Activated naive CD4-positive, alpha-beta T cell treated with Interleukin-2 at 50 U/mL for 16 hours (primary cell): ENCODE measurements at places on chromosomes 13 and 19.
A peak's percentile ranks its signal among the peaks of the same experiment; 100 is the strongest.

DNA sequence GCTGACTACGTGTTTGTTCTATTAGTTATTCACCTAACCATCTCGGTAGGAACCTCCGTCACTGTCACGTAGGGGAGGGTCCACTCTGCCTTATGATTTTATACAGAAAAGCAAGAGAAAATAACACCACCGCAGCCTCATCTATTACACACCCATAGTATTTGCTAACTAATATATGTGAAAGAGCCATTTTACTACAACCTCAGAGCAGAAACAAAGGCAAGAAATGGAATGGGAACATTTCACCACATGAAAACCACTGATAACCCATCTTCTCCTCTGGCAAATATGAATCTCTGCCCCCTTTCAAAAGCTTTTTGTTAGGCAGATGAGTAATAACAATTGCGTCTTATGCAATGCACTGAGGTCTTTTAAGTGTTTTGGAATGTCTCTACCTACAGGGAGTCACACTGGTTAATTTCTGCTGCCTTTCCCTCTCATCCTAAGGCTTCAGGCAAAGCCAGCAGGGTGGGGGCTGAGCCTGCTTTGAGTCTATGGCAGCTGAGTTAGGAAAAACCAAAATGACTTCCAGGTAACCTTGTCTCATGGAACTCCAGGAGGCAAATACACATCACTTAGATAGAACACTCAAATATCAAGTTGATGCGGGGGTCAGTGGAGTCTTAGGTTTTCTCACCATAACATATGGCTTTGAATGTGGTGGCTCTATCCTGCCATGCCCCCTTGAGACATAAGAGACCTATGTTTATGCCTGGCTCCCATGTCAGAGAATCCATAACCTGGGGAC lies 15.0 kb downstream of the TSHZ3 start:
- no peak for DNase-seq

GRCh38 chr13:30792285-30793000 lies 57.1 kb downstream of the ALOX5AP start:
- DNase-seq = no peak

DNA sequence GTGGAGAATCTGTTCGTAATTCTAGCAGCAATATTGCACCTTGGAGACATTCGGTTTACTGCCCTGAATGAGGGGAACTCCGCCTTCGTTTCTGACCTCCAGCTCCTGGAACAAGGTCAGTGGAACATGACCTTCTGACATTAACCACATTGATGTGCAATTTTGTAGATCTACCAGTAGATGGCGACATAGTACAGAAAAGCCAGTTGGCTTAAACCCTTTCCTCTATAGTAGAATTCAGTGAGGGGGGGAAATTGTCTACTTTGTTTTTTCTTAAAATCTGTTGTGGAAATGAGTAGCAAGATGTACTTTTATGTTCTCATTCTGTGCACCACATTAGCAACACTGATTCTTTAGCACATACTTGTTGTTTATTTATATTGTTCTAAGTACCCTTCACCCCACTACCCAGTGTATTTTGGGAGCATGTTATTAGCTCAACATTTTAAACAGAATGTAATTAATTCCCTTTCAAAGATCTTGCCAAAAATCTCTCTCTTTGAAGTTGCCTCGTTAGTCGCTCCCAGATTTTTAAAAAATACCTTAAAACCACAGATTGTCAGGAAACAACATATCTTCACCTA lies 332.2 kb downstream of the MYO16 start:
- DNase-seq = no peak

GRCh38 chr19:10713317-10713716 lies 4.6 kb upstream of the DNM2 start:
- no peak for DNase-seq

DNA sequence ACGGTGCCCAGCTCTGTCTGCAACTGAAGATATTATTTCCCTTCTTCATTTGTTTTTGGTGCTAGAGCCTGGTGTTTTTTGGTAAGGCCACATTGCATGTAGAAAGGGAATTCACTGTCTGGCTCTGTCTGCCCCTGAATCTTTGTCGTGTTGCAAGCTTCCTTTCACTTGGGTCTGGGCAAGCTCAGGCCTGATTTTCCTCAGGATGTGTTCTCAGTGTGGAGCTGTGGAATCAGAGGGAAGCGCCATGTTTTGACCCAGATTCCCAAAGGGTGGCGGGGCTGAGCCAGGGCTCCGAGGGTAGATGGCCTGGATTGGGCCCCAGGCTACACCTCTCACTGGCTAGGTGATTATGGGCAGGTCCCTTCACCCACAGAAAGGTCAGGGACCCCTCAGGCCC lies 8.6 kb downstream of the PRKCSH start:
- no peak for DNase-seq

GRCh38 chr19:16895467-16896145 lies 6.8 kb downstream of the F2RL3 start:
- no peak for DNase-seq

- DNase-seq = no peak
Measured at GRCh38 chr19:1942934-1943555, 2.1 kb downstream of the CSNK1G2 start.

GRCh38 chr19:16825312-16826052 lies 3.7 kb upstream of the SIN3B start:
- no peak for DNase-seq

GRCh38 chr13:21243045-21243897 lies 66.8 kb downstream of the MRPL57 start:
- DNase-seq = no peak

DNA sequence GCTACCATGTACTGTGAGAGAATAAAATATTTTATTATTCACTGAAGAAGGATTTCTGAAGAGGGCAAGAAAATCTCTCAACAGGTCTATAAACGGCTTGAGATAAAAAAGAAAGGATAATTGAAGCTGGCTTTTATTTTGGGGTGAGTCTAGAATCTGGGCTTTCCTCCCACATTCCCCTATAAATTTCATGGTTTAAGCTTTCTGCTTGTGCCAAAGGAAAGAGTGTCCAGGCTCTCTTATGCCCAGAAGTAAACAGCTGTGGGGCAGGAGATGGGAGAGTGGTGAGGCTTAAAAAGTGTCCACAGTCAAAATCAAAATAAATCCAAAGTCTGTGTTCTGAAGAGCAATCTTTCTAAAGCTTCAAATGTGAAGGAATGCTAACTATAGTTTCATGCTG lies 942.2 kb upstream of the MIR17HG start:
- DNase-seq = no peak

- DNase-seq = peak; percentile 93
Measured at GRCh38 chr19:2084993-2085720, 11.0 kb downstream of the MOB3A start.

DNA sequence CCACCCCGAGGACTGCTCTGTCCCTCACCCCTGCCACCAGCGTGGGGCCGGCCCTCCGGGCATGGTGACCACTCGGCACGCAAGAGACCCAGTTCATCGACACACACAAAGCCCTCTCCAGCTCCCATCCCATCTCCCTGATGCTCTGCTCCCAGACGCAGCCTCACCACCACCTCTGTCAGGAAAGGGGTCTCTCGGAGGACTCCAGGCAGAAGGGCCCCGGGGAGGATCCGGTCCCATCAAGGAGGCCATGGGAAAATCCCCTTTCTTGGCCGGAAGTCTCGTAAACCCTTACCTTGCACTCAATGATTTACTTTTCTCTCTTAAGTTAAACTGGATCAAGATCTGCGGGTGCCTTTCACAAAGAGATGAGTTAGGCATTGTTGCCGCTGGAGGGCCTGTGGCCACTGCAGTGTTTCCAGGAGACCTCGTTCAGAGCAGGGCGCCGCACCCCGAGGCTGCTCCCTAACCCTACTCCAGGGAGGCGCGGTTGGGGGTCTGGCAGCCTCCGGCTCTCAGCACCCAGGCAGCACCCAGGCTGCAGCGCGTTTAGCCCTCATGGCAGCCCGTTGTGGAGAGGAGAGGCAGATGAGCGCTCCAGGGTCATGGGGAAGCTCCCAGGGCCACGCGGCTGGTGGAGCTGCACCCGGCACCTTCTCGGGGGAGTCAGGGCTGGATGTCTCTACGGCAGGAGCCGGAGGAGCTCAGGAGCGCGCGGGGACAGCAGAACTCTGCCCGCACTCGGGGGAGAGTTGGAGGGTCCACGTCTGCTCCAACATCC lies 31.0 kb downstream of the C2CD4C start:
- no peak for DNase-seq

GRCh38 chr13:99320693-99321481 lies 13.7 kb upstream of the GPR183 start:
- DNase-seq = no peak

- DNase-seq = no peak
Measured at GRCh38 chr13:28590461-28590860, 68.5 kb upstream of the POMP start.

DNA sequence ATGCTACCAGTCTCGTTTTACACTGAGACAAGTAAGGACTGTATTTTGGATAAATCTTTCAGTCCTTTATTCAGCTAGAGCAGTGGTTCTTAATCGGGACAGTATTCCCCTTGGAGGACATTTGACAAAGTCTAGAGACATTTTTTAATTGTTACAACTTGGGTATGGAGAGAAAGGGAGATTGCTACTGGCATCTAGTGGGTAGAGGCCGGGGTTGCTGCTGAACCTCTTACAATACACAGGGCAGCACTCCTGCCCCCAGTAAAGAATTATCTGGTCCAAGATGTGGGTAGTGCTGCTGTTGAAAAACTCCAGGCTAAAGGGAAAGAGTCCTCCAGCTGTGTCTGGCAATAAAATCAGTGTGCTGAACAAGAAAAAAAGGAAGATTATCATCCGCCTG lies 334.8 kb downstream of the SLC7A1 start:
- no peak for DNase-seq

GRCh38 chr13:78431328-78431727 lies 172.0 kb downstream of the POU4F1 start:
- no peak for DNase-seq

- no peak for DNase-seq
Measured at GRCh38 chr19:51002089-51002532, 707 bp upstream of the KLK8 start.

- no peak for DNase-seq
Measured at GRCh38 chr13:110829486-110829885, 85.4 kb downstream of the ANKRD10 start.

- no peak for DNase-seq
Measured at GRCh38 chr13:48493851-48494250, 39.0 kb downstream of the RCBTB2 start.

- DNase-seq = no peak
Measured at GRCh38 chr19:45507872-45508416, 665 bp downstream of the VASP start.

DNA sequence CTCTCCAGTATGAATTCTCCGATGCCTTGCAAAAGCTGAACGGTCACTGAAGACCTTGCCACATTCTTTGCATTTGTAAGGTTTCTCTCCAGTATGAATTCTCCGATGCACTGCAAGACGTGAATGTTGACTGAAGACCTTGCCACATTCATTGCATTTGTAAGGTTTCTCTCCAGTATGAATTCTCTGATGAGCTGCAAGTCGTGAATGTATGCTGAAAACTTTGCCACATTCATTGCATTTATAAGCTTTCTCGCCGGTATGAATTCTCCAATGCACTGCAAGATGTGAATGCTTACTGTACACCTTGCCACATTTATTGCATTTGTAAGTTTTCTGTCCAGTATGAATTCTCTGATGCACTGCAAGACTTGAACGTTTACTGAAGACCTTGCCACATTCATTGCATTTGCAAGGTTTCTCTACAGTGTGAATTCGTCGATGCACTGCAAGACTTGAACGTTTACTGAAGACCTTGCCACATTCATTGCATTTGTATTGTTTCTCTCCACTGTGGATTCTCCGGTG lies 20.0 kb upstream of the ZNF841 start:
- DNase-seq = no peak

DNA sequence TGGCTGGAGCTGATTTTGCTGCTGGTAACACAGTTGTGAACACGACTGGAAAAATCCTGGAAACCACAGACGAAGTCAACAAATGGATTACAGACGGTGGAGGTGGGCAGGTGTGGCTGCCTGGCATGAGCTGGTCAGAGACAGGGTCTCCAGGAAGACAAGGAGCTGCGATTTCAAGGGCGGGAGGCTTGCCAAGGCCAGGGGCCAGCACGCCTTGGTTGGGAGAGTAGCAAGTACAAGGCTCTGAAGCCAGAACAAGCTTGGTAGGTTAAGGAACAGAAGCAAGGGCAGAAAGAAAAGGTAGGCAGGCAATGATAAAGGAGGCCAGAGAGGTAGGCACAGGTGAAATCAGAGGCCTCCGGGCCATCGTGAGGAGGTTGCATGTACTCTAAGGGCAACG lies 50.7 kb upstream of the AMER2 start:
- DNase-seq = no peak

- DNase-seq = no peak
Measured at GRCh38 chr19:21128901-21129698, 12.7 kb upstream of the ZNF431 start.

DNA sequence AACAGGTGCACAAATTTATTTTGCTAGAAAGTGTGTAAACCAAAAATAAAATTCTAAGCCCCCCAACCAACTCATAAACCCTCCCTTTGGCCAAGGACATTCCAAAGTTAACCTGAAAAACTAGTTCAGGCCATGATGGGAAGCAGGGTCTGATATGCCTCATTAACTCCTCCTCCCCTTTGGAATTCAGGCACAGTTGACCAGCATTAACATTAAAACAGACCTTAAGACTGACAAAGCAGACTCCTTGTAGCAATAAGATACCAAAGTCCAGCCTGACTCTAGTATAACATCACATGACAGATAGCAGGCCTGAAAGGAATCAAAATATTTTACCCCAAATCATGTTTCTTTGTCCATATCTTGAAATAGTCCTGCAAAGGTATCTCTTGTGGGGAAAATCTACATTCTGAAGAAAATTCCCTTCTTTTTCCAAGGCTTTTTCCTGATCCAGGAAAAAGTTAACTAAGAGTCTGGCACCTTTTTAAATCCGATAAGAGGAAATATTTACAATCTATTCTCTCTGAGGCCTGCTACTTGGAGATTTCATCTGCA lies 19.7 kb downstream of the NEK5 start:
- no peak for DNase-seq

- DNase-seq = no peak
Measured at GRCh38 chr13:114063545-114064449, 68.6 kb downstream of the RASA3 start.

DNA sequence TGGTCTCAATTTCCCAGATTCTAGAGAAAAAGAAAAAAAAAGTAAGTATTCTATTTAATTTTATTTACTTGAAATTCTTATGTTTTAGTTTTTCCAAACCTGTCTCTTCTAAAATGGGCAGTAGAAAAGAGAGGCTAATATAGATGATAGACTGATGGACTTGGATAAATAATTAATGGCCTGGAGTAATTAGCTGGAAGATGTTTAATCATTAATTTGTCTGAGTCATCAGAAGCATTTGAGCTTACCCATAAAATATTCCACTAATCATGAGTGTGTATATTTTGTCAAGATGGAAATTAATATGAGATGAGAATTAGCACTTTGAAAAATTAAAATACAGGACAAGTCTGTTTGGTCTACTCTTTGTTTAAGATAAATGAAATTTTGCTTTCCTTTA lies 212.1 kb upstream of the MIR17HG start:
- DNase-seq = no peak

GRCh38 chr19:49594157-49594992 lies 3.4 kb downstream of the PRR12 start:
- no peak for DNase-seq
